ENCODE measurements at places on chromosomes 3 and 15.

DNA sequence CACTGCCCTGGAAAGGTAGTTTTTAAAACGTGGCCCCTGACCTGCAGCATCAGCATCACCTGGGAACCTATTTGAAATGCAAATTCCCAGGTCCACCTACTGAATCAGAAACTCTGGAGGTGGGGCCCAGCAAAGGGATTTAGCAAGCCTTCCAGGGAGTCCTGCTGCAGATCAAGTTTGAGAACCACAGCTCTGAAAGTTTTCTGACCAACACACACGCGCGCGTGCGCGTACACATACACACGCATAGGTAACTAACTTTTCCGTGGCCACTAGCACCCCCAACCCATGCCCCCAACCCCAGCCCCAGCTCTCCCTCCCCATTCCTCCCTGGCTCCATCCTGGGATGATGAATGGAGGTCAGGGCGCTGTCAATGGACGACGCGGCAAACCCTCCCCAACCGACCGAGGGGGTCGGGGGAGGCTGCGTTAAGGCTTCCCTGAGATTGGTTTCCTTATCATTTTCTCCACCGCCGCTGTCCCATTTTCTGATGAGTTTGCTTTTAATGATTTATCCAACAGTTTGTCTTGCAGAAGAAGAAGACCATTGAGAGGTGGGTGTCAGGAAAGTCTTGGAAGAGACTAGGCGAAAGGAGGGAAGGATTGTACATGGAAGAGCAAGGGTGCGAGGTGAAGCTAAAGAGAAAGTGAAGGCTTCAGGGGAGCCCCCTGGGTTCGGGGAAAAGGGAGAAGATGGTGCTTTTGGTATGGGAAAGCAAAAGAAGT lies 590 bp upstream of the BOC start:
- DNase-seq = no peak

DNA sequence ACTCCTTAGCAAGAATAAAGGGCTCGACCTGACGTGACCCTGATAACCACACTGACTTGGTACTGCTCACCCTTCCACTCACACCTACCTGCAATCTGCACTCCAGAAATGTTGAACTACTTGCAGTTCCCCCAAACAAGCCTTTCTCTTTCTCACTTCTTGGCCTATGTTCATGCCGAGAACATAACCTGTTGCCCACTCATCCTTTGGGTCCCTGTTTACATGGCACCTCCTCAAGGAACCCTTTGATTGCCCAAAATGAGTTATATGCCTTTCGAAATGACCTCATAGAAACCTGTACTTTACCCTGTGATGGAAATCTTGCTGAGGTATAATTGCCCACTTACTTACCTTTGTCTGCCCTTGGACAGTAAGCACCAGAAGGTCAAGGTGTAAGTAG lies 96.2 kb downstream of the TMCO5A start:
- DNase-seq = no peak

- DNase-seq = no peak
These were observed 262.9 kb downstream of the CTNNB1 start for GRCh38 chr3:41462103-41462691.

DNA sequence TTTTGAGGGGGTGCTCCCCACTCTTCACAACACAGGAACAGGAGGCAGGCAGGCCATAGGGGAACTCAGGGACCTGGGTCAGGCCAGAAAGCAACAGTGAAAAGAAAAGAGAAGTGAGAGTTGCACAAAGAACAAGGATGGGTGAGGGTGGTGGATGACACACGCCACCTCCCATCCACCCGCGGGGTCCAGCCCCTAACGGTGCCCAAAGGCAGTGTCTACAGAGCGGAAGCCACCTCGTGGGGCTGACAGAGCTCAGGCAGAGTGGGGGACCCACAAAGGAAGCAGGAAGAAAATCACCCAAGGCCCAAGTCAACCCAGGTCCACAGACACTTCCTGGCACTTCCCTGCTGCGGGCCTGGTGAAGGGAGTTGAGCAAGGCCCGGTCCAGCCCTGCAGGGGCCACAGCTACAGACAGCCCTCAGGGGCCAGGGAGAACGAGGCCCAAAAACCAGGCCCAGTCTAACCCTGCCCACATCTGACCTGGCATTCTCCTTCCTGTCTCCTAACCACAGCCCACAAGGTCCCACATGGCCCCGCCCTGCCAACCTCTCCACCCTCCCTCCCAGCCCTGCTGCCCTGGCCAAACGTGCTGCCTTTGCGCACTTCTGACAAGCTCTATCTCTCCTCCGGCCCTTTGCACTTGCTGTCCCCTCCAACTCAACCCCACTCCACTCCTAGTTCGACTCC lies 5.9 kb downstream of the NUP210 start:
- no peak for DNase-seq

GRCh38 chr3:94482686-94483085 lies 419.8 kb downstream of the NSUN3 start:
- DNase-seq = no peak

- no peak for DNase-seq
These were observed 28.3 kb downstream of the MRAS start for GRCh38 chr3:138376663-138377062.

GRCh38 chr3:127690823-127691452 lies 18.2 kb downstream of the ABTB1 start:
- DNase-seq = no peak

- DNase-seq = no peak
These were observed 33.5 kb upstream of the USP8 start for GRCh38 chr15:50390554-50391264.

- no peak for DNase-seq
These were observed 2.4 kb upstream of the ELP6 start for GRCh38 chr3:47515864-47516319.

GRCh38 chr15:60591496-60592370 lies 112.8 kb upstream of the ICE2 start:
- peak; percentile 50 for DNase-seq

DNA sequence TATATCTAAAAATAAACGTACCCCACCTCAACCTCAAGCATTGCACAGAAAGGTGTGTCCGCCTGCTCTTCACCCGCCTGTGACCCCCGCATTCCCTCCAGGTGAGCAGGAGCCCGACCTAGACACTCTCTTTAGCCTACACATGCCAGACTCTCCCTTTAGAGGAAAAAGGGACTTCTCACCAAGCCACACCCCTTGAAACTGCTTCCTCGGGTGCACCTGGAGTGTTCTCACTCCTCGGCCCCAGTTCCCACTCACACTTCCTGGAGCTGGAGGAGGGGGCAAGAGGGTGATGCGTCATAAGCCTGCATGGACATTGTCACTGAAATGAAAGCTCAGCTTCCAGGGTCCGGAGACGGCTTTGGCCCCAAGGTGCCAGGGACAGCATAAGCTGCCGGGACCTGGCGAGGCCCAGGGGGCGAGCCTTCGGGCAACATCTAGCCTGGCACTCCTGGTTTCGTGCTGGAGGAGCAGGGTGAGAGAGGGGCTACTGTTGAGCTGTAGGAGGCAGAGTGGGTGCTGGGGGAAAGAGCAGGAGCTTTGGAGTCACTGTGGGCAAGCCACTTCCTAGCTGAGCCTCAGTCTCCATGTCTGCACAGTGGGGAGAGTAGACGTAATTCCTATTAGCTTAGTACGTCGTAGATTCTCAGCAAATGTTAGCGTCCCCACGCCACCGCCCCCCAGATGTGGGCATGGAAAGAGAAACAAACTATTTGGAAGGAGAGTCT lies 9.8 kb upstream of the MUC4 start:
- DNase-seq = no peak

DNA sequence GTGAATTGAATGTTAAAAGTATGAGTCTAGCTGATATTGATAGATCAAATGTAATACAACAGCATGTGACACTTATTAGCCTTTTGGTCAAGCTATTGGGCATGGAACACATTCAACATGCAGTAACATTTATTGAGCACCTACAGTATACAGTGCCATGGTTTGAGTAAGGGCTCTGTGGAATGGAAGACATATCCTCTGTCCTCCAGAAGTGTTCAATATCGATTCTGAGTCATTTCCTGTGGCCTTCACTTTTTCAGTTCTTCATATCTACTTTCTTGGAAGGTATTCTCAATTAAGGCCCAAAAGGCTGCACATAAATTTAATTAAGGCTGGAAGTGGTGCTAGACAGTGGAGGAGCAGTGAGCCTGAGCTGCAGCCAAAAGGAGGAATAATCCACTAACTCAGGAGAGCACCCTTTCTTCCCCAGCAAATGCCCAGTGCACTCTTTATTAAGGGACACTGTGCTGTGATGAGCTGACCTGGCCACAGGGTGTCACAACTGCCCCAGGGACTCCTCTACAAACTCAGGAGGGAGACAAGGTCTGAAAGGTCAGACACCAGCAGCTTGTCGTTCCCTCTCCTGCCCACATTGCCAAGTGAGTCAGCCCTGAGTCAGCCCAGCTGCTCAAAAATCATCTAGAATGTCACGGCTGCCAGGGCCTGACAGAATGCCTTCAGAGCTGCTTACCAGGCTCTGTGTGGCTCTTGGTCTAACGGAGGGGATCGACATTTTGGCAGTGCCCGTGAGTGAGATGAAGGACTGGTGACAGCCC lies 544.8 kb downstream of the AGBL1 start:
- no peak for DNase-seq

- DNase-seq = no peak
These were observed 41.2 kb downstream of the PTPN23 start for GRCh38 chr3:47421741-47422649.

- DNase-seq = no peak
These were observed 13.7 kb upstream of the MEF2A start for GRCh38 chr15:99552111-99552510.

GRCh38 chr3:132553826-132554225 lies 43.2 kb upstream of the ACKR4 start:
- no peak for DNase-seq

DNA sequence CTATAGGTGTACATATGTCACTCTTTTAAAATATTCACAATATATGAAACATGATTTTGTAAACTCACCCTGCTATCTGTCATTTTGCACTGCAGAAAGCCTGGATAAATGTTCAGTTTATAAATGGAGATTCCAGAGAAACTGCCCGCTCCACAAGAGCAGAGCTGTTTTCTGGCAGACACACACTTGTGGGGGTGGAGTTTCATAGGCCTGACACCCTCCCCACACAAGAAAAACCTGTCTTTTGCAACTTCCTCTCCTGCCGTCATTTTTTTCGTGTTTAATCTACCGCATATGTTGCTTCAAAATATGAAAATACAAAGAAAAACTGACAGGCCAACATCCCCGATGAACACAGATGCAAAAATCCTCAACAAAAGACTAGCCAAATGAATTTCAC lies 479.0 kb downstream of the GABRG3 start:
- no peak for DNase-seq

DNA sequence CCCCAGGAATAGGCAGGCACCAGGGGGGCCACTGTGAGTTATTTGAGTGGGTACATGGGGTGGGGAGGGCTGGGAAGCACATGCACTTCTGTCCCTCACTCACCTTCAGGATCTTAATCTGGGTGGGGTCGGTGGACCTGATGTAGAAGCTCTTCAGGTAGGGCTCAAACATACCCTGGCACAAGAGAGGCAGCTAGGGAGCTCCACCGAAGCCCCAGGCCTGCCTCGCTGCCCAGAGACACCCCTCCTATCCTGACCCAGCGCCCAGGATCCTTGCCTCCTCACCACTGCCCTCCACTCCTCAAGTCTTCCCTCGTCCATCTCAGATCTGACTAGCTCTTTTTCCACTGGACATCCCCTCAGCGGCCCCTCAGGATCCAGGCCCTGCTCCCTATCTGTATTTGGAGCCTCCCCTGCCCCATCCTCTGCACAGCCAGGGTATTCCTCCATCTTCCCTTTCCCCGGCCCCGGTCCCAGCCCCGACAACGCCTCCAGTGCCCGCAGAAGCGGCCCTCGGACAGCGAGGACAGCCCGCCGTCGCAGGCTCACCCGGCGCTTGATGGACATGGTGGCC lies 30.0 kb downstream of the AP3B2 start:
- no peak for DNase-seq

DNA sequence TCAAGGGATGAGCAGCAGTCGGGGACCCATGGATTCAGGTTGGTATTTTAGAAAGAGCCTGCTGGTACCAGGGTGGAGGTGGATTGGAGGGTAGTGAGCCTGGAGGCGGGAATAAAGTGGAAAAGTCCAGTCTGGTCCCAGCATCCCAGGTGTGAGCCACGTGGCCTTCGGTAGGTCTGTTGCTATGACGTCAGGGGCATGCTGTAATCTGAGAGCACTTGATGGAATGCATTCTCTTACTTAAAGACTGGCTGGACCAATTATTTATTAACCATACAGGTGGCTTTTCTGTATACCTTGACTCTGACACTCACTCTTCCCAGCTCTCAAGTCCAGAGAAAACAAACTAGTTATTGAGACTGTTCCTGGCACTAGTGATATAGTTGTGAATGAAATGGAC lies 389.9 kb upstream of the RGMA start:
- DNase-seq = no peak

DNA sequence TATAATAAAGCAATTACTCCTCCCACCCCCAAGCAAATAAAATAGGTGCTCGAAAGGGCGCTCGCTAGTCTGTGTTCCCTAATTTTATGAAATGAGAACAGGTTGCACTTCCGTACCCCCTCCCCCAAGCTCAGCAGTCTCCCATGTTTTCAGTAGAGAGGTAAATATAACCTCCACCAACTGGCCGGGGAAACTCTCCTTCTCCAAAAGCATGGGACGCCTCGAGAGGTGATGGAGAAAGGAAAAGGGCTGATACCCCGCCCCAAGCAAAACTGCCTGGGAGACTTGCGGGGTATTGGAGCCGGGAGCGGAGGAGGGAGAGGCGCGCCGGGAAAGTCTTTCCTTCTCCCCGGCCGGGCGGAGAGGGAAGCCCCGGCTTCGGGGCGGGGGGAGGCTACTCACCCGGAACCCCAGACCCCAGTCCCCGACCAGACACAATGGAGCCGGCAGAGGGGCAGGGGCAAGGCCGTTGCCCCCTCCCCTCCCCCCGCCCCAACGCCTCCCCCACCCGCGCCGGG lies 605 bp downstream of the DCUN1D1 start:
- no peak for DNase-seq

DNA sequence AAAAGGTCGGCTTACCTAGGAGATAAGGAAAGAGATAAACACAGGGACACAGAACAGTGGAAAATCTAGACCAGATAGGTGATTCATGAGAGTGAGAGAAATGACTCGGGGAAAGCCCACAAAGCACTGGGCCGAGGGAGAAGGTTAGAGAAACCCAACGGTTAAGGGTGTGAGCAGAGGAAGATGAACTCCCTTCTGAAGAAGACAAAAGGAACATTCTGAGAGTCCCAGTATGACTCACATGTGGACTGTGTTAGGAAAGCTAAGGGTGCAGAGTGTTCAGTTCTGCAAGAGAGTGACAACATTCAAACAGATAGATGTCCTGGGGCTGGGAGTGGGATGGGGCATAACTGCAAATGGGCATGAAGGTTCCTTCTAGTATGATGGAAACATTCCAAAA lies 83.0 kb downstream of the CNTN3 start:
- no peak for DNase-seq

DNA sequence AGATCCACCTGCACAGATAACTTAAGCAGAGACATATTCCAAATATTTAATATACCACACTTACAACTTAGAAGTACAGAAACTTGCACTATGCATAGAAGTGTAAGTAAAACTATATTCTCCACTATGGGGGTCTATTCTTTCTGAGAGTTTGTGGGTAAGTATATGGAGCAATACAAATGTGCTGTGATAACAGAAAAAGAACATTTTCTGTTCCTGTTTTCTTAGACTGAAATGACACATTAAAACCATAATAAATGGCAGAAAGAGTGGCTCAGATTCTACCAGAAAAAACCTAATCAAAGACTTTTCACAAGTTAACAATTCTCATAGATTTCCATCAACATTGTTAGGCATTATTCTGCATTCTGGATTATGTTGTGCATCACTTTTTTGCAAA lies 96.6 kb upstream of the WNT7A start:
- DNase-seq = no peak

All from NCI-H1930 (cell line).